Keratinocyte (primary cell): ENCODE measurements at places on chromosomes 1 and 21. TPM values are rescaled to one million over a fixed set of nuclear protein-coding genes. Genes with fewer than 3 reads are reported as not detected.

GRCh38 chr1:217273866-217274265, 357.0 kb downstream of the GPATCH2 start:
- no peak for DNase-seq

Gene FOXD3
- not detected in 3 replicates for polyA plus RNA-seq

Gene OR14K1
- polyA plus RNA-seq, result not detected in 3 replicates

DNA sequence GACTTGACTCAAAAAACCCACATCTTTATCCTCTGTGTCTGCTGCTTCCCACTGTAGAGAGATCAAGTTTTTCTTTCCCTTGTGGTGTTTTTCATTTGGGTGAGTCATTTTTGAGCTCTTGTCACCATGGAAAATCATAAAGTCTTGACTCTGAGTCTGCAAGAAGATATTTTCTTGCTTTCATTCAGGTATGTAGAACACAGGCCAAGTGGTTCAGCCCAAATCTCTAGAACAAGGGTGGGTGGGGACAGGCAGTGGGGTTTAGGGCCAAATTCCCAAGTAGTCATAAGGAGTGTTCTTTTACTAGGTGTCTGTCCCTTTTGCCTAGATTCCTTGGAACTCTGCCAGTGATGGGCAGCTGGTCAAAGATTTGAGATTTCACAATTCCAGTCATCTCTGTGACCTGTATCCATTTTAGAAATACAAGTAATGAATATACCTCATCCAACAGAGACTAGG, 21.5 kb upstream of the ARHGAP29 start:
- peak; percentile 71 for DNase-seq

Gene CYP4A22
- not detected in 3 replicates for polyA plus RNA-seq

DNA sequence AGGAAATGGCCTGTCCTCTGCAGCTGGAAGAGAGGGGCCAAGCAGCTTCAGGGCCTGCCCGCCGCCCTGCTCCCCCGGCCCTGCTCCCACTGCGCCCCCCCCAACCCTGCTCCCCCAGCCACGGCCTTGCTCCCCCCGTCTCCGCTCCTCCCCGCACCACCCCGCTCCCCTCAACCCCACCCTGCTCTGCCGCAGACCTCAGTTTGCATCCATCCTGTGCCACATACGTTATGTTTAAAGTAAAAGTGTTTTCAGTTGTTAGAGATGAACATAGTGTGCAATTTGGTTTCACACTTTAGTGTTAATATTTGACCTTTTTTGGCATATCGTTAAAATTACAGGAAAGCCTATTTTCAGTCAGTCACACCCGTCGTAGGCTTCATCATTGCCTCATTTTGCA, 34.1 kb upstream of the DIP2A start:
- DNase-seq, result no peak

Gene CRP
- polyA plus RNA-seq, result not detected in 3 replicates

Gene DNTTIP2
- 28.0 to 46.2 TPM (median 32.7 TPM) in 3 replicates for polyA plus RNA-seq

GRCh38 chr1:111422546-111423391, 4.8 kb downstream of the OVGP1 start:
- peak; percentile 77 for DNase-seq

Gene FNDC5
- not detected in 3 replicates for polyA plus RNA-seq

DNA sequence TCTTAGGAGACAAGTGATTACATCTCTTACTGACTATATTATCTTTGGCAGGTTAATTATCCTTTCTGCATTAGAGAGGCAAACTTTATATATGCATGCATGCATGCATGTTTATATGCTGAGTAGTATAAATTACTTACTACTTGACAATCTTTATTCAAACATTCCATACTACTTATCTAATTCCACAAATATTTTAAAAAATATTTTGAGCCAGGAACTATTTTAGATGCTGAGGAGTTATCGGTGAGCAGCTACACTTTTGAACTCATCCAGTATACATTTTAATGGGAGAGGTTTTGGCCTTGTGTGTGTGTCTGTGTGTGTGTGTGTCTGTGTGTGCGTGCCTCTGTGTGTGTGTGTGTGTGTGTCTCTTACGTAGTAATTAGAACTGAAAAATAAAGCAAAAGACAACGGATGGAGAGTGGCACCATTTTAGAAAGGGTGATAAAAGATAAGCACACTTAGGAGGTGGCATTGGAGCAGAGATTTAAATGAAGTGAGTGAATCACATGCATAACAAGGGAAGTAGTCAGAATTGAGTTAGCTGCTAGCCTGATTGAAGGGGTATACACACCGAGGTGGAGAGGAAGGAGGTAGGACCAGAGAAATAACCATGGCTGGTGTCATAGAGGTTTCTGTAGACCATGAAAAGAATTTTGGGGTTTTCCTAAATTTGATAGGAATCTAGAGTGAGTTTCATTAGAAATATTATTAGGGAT, 1488.4 kb downstream of the MRPL39 start:
- DNase-seq, result no peak

Gene PRELP
- polyA plus RNA-seq, result 0.01 to 0.03 TPM in 2 of 3 replicates, not detected in the other

- DNase-seq, result no peak
Measured at GRCh38 chr1:151132335-151133017, 14.0 kb downstream of the SEMA6C start.

DNA sequence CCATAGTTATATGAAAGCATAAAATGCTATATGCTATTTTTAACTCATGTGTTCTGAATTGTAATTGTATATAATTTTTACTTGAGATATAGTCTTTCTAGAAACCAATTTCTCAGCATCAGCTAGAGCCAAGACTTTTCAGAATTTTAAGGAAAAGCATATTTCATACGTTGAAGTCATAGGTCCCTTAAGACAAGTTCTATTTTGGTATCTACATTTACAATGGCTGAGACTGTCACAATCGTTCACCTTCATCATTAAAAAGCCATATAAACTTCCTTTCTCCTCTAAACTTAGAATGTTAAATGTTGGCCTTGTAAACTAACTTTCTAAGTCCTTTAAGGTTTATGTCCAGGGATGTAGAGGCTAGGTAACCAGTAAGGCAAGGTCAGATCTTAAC, 104.1 kb downstream of the LRRC40 start:
- no peak for DNase-seq

Gene CELA2A
- not detected in 3 replicates for polyA plus RNA-seq

- DNase-seq, result no peak
Measured at GRCh38 chr21:38992737-38993136, 187.0 kb downstream of the ETS2 start.

Gene SH2D1B
- polyA plus RNA-seq, result not detected in 3 replicates

Gene SYT14
- polyA plus RNA-seq, result 4.6 to 10.6 TPM (median 8.3 TPM) in 3 replicates

DNA sequence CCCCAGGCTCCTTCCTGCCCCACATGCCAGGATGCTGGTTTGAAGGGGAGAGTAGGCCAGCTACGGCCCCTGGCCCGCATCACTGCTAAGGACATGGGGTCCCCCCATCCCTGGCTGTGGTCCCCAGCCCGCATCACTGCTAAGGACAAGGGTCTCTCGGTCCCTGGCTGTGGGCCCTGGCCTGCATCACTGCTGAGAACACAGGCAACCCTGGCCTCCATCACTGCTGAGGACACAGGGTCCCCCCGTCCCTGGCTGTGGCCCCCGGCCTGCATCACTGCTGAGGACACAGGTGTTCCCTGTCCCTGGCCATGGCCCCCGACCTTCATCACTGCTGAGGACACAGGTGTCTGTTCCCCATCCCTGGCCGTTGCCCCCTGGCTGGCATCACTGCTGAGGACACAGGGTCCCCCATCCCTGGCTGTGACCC, 448 bp upstream of the OBSCN start:
- no peak for DNase-seq

Gene RGS13
- not detected in 3 replicates for polyA plus RNA-seq

DNA sequence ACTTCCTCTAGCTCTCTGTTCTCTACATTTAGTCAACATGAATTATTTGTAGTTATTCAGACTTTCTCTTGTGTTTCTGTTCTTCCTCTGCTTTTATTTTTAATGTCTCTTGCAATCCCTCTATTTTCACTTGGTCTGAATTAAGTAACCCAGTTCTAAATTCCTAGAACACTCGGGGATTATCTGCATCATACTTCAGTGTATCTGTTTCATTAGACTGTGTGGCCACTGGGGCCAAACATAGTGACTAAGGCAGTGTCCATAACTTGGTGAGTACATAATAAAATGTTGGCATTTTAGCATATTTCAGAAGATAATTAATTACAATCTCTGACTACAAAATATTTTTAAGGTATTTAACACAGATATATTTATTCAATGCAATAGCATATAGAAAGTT, 1087.2 kb upstream of the B3GALT2 start:
- DNase-seq, result no peak
